ENCODE measurements at places on chromosomes 7 and 10.

GRCh38 chr10:69043931-69044531 is 43.9 kb upstream of the SRGN start:
- DNase-seq: no peak

DNA sequence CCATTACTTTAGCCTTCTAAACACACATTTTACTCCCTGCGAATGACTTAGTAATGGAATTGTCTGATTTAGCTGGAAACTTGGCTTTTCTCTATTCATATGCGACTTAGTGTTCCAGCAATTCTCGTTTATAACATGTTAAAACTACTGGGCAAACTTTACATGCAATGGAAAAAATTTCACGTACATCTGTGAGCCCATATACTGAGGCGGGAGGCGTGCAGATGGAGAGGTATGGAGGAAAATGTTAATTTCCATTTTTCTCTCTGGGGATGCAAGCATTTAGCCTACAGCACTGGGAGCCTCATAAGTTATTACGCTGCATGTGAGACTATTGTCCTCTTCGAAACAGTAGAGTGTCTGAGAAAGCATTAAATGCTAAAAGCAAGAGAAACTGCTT is 591.5 kb upstream of the ANKRD30A start:
- no peak for DNase-seq

- DNase-seq: no peak
Measured at GRCh38 chr10:76209135-76209534, 777.7 kb downstream of the LRMDA start.

DNA sequence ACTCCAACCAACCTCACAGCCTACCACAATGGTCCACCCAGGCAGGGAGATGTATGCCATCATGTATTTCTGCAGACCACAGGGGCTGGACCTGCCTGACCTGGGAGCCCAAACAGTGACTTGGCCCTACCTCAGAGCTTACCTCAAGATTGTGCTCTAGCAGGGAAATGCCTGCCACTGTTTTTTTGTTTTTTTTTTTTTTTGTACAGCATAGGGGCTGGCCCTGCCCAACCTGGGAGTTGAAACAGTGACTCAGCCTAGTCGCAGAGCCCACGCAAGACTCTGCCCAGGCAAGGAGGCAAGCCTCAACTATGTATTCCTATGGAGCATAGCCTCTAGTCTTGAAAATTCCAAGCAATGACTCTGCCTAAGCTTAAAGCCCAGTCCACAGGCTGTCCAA is 39.3 kb upstream of the CDK6 start:
- DNase-seq: no peak

- DNase-seq: no peak
Measured at GRCh38 chr10:5573968-5574641, 49.3 kb downstream of the CALML3 start.

DNA sequence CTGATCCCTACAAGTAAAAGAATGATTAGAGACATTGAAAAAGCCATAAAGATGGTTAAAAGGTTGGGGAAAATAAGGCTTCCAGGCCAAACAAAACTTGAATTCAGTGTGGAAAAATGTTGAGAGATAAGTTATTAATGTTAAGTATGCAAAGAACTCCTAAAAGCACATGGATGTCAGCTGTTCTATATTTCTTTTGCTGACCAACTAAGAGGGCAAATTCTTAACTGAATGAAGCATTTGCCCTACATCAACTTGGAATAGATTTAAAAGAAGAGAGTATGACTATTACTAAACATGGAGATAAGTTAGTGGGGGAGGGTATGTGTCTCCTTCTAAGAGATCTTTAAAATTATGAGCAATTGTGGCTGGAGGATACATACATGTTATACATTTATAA is 124.8 kb downstream of the KIAA1217 start:
- DNase-seq: no peak

- no peak for DNase-seq
Measured at GRCh38 chr7:82430500-82431465, 12.8 kb downstream of the CACNA2D1 start.
